ENCODE measurements at places on chromosomes 7 and 10. TPM values are rescaled to one million over a fixed set of nuclear protein-coding genes. Genes with fewer than 3 reads are reported as not detected.

Gene GPR26
- not detected for total RNA-seq

Gene CC2D2B
- total RNA-seq, result not detected

Gene HMX2
- not detected for total RNA-seq

Gene RPEL1
- 0.04 TPM for total RNA-seq

Gene MRLN
- not detected for total RNA-seq

Gene GALNT17
- not detected for total RNA-seq

Gene CYP3A7
- not detected for total RNA-seq

Gene TUBB8
- total RNA-seq, result not detected

Gene SLC29A4
- total RNA-seq, result 8.6 TPM

Gene ASB10
- total RNA-seq, result not detected

Gene ZNF503
- 17.6 TPM for total RNA-seq

Gene CLDN3
- not detected for total RNA-seq

Gene TMEM243
- total RNA-seq, result 31.5 TPM

Gene ABHD11
- 29.6 TPM for total RNA-seq

Gene VSTM4
- not detected for total RNA-seq

Gene OR2A42
- not detected for total RNA-seq

Gene ZNF727
- total RNA-seq, result 0.23 TPM

Gene BLOC1S2
- 68.0 TPM for total RNA-seq

Gene LOXL4
- total RNA-seq, result 0.04 TPM

Gene RAB19
- total RNA-seq, result 0.15 TPM

Gene HOXA10
- total RNA-seq, result 1.1 TPM

Gene PPP1R17
- total RNA-seq, result not detected

Gene INA
- total RNA-seq, result under 0.01 TPM

Gene TLX1
- not detected for total RNA-seq

Gene ARHGAP22
- total RNA-seq, result 9.0 TPM

Gene LRIT1
- not detected for total RNA-seq

Gene DEPP1
- total RNA-seq, result 1.1 TPM

Gene CHAT
- total RNA-seq, result not detected

Gene SLC39A12
- total RNA-seq, result not detected

Gene PTPN12
- 62.0 TPM for total RNA-seq

Gene CDHR1
- total RNA-seq, result 3.0 TPM

Gene C10orf105
- not detected for total RNA-seq

Gene TUBAL3
- 1.5 TPM for total RNA-seq

Gene ADRB1
- 0.76 TPM for total RNA-seq

Gene PDE6C
- not detected for total RNA-seq

Gene FFAR4
- total RNA-seq, result not detected

Gene IDI2
- not detected for total RNA-seq

Gene AKR1C8
- total RNA-seq, result not detected

Gene ZWINT
- 16.9 TPM for total RNA-seq

Gene SUGCT
- total RNA-seq, result 36.2 TPM

Data from hair follicular keratinocyte (primary cell).